ENCODE measurements at places on chromosomes 2 and 18.

DNA sequence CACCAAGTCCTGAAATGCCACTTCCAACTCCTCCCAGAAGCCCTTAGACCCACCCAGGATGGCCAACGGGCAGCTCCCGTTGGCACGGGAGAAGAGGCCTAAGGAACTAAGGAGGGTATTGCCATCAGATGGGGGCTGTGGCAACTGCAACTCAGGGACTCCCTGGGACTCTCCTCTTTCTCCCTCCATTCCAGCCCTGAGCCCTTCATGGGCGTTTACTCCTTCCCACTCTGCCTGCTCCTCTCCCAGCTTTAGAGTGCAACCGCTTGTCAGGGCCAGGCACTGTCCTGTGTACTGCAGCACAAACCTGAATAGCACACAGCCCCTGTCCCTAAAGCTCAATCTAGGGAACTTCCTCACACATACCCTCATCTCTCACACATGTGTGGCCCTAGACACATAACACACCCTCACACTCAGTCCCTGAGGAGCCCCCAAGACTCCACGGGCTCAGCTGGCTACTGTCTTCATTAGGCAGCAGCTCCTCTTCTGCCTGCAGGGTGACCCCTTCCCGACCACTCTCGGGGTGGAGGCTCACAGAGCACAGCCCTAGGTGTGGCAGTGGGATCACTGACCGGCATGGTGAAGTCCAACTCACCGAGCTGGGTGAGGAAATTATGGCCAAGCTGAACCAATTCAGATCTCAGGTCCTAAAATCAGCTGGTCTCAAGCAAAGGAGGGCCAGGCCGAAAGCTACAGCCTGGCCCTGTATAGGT, 316.3 kb downstream of the CELF4 start:
- no peak overlapping the region for H3K27ac ChIP-seq
- H3K4me3 ChIP-seq = no peak overlapping the region
- H3K4me1 ChIP-seq = no peaks in the 10 kb centered on the region
- DNase-seq = no peak
- H3K36me3 ChIP-seq = no peaks in the 10 kb centered on the region
- peaks cover 17% of the 10 kb centered on the region for H3K27me3 ChIP-seq

DNA sequence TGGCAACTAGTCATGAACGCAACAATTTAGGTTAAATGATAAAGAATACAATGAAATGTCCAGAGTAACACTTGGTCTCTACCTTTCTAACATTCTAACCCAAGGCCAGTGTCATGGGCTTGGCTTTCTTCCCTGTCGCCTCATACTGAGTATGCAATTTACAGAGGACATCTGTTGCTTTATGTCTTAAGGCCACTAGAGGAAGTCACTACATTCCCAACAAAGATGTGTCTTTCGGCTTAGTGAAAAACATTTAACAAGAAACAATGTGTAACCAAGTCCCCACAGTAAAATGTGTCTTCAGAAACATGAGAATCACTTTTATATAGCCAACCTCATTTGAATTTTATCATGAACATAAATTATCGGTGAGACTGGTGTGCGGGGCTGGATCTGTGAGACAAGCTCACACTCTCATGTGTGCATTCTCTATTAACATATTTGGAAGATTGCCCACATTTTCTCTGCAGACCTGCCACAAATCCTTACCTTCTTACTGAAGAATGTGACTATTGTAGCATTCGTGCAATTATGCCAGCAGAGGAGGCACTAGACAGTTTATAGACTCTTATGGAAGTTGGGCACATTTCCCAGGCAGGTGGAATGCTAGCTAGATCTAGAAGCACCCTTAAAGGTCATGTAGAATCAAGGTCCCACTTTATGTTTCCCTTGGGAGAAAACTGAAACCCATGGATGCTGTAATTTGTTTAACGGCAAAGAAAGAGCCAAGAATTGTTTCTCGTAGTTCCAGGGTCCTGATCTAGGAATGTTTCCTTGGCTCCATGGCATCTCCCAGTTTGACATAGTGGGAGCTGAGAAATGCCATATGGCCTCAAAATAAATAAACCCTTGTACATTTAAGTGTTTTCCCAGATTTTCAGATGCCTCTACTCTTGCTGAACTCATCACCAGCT, 101.8 kb downstream of the CD226 start:
- no peak overlapping the region for H3K4me3 ChIP-seq
- H3K27me3 ChIP-seq = no peaks in the 10 kb centered on the region
- no peak overlapping the region for H3K27ac ChIP-seq
- no peak for DNase-seq
- no peaks in the 10 kb centered on the region for H3K36me3 ChIP-seq

DNA sequence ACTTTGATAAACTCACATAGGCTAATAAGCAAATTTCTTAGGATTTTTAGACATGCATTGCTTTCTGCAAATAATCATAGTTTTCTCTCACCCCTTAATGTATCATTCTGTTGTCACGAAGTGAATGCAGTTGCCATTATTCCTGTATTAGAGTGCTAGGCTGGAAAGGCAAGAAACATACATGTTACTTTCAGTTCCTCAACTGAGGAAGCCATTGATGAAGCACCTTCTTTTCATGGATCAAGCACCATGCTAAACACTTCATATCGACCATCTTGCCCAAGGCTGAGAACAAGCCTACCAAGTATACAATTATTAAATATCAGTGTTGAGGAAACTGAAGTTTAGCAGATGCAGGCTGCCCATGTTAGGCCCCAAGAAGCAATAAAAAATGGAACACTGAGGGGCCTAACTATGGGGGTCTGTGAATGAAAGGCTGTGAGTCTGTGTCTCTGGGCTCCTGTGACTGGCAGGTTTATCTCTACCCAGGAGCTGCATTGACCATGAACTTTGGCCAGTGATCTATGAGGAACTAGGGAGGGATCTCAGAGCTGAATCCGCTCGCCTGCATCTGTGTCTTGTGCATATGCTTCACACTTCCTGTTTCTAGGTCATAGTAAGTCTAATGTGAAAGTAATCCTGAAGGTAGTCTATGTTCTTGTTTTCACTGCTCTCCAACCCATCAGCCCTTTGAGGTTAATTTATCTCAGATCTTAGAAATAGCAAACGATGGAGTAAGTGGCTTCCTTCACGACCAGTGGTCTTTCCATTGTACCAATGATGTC, 16.0 kb upstream of the TSPYL6 start:
- H3K4me1 ChIP-seq = no peaks in the 10 kb centered on the region
- no peak overlapping the region for H3K27ac ChIP-seq
- H3K27me3 ChIP-seq = no peaks in the 10 kb centered on the region
- no peak overlapping the region for H3K4me3 ChIP-seq
- DNase-seq = no peak

DNA sequence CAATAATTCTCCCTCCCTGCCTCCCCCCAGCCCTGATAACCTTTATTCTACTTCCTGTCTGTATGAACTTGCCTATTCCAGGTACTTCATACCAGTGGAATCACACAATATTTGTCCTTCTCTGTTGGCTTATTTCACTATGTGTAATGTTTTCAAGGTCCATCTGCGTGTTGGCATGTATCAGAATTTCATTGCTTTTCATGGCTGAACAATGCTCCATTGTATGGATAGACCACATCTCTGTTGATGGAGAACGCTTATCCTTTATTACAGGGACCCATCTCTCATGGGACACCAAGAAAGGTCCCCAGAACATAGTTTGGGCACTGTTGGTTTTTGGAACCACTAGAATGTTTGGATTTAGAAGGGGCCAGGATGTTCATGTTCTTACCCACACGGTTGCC, 40.2 kb downstream of the ATOH8 start:
- no peak overlapping the region for H3K4me3 ChIP-seq
- peaks cover 23% of the 10 kb centered on the region for H3K27me3 ChIP-seq
- peaks cover 9% of the 10 kb centered on the region for H3K4me1 ChIP-seq
- no peak overlapping the region for H3K27ac ChIP-seq
- H3K36me3 ChIP-seq = no peaks in the 10 kb centered on the region
- no peak for DNase-seq

DNA sequence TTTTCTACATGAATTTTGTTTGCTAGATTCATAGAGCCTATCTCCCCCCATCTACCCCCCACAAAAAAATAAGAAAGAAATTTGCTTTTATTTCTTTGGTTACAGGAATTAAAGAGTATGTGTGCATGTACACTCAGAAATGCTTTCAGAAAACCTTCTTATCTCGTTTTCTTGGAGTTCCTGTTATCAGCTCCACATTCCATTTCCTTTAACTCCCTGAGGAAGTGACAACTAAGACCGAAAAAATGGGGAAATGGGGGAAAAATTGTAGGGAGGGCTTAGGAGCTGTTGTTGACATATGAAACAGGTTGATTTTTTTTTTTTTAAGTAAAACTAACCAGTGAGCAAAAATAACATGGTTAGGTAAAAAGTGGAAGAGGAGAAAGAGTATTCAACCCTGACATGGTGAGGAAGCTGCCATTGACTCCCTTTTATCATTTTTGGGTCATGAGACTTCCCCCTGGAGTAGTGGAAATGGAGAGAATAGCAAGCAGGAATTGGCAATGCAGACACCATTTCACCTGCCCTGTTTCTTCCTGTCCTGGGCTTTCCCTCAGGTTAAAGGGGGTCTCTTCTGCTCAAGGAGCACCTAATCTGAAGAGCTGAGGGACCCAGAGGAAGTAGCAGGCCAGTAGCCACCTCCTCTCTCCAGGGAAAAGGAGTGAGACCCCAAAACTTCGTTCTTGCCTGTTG, 93.5 kb downstream of the OSBPL6 start:
- H3K4me3 ChIP-seq = no peak overlapping the region
- H3K27me3 ChIP-seq = no peaks in the 10 kb centered on the region
- no peak for DNase-seq
- no peaks in the 10 kb centered on the region for H3K36me3 ChIP-seq
- H3K27ac ChIP-seq = no peak overlapping the region

- H3K36me3 ChIP-seq = no peaks in the 10 kb centered on the region
- no peak for DNase-seq
- H3K27me3 ChIP-seq = no peaks in the 10 kb centered on the region
- H3K27ac ChIP-seq = no peak overlapping the region
Observed at GRCh38 chr18:49344096-49344495, 116.3 kb downstream of the DYM start.

GRCh38 chr2:223943135-223943534, 2.0 kb downstream of the WDFY1 start:
- no peak for DNase-seq
- no peaks in the 10 kb centered on the region for H3K36me3 ChIP-seq
- peaks cover 21% of the 10 kb centered on the region for H3K4me1 ChIP-seq

DNA sequence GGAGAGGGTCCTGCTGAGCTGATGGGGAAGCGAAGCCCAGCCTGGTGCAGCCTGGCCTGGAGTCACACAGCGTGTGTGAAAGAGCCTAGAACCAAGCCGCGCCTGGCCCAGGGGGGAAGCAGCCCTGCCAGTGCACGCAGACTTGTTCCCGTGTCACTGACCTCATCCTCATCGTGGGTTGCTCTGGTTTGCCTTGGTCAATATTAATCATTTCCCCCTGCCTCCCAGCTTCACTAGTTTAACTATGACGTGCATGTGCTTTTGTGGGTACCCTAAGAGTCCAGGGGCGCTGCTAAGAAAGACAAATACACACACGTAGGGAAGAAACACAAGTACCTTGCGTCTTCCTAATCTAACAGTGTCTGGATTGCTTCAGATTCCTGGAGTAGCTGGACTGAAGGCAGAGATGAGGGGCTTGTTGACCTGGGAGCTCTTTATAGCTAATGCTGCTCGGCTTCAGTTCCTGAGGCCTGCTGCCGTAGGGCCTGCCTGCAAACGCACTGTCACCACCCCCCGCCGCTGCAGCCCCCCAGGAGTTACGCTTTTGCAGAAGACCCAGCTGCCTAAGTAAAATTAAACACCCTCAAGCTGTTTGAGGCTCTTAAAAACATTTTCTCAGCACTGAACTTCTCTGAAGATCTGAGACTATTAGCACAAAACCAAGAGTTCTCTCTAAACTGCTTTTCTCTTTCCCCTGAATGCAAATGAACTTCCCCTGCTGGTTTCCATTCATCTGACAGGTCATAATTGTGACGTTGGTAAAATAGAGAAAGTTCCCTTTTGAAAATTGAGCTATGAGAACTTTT, 159.2 kb downstream of the FAM210A start:
- no peak overlapping the region for H3K27ac ChIP-seq
- H3K4me1 ChIP-seq = no peaks in the 10 kb centered on the region
- DNase-seq = no peak
- no peaks in the 10 kb centered on the region for H3K36me3 ChIP-seq
- H3K4me3 ChIP-seq = no peak overlapping the region

DNA sequence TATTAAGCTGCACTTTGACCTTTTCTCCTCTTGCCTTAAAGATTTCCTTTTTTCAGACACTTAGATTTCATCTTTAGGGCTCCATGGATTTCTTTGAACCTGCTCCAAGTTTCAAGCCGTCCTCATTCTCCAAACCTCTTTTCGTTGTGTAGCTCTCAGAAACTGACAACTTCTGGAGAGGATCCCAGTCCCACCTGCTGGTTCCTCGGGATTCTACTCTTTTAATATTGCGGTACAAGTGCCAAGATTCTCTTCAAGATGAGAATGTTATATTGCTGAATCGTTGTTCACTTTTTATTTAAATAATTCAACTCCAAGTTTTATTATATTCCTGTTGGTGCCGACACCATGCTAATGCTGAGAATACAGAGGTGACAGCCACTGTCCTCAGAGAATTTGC, 141.1 kb downstream of the CDH20 start:
- H3K36me3 ChIP-seq = no peaks in the 10 kb centered on the region
- H3K4me1 ChIP-seq = no peaks in the 10 kb centered on the region
- no peak for DNase-seq
- peaks cover 25% of the 10 kb centered on the region for H3K27me3 ChIP-seq
- no peak overlapping the region for H3K4me3 ChIP-seq
- no peak overlapping the region for H3K27ac ChIP-seq

- H3K4me1 ChIP-seq = no peaks in the 10 kb centered on the region
- no peaks in the 10 kb centered on the region for H3K36me3 ChIP-seq
- H3K27me3 ChIP-seq = peaks cover 5% of the 10 kb centered on the region
- DNase-seq = no peak
- no peak overlapping the region for H3K27ac ChIP-seq
- no peak overlapping the region for H3K4me3 ChIP-seq
Observed at GRCh38 chr18:57527556-57528229, 58.8 kb downstream of the FECH start.

- H3K27me3 ChIP-seq = no peaks in the 10 kb centered on the region
- no peak within 1 kb of the TSS for H3K27ac ChIP-seq
- H3K4me1 ChIP-seq = no peaks in the 10 kb centered on the region
- H3K4me3 ChIP-seq = no peak within 1 kb of the TSS
- H3K36me3 ChIP-seq = no peaks in the 10 kb centered on the region
Observed at GRCh38 chr2:88067598-88067997, at the start of gene SMYD1. Gene SMYD1 (plus strand): TSS chr2:88067825. CDS start chr2:88067865, 40 bp downstream.

GRCh38 chr2:181500201-181500600, 43.0 kb downstream of the ITGA4 start:
- no peaks in the 10 kb centered on the region for H3K36me3 ChIP-seq
- no peak overlapping the region for H3K27ac ChIP-seq
- no peak for DNase-seq
- no peak overlapping the region for H3K4me3 ChIP-seq
- H3K27me3 ChIP-seq = no peaks in the 10 kb centered on the region
